ENCODE measurements at places on chromosomes 2 and 18.

DNA sequence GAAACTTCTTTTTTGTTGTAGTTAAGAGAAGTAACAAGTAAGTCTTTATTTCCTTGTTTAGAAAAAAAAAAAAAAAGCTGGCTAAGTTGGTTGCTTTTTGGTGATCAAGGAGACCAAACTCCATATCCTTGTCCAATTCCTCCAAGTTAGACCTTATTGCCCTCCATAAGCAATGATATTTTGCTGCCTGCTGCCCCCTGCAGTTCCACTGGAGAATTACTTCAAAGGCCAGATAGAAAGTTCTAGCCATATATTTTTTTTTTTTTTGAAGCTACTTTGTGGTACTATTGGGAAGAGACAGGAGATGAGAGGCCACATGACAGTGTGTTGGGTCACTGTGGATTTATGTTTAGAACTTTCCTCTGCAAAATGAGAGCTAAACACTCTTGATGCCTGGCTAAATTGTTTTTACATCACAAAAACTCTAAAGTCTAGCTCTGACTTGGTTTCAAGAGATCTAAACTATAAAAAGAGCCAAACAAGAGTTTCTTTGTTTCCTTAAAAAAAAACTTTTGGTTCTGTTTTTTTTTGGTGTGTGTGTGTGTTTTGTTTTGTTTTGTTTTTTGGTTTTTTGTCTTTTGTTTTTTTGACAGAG, 80.7 kb upstream of the RASGRP3 start:
- DNase-seq = no peak

GRCh38 chr2:3575534-3576262, 638 bp downstream of the RPS7 start:
- no peak for DNase-seq

GRCh38 chr2:230920167-230920566, 4.9 kb downstream of the GPR55 start:
- DNase-seq = no peak

DNA sequence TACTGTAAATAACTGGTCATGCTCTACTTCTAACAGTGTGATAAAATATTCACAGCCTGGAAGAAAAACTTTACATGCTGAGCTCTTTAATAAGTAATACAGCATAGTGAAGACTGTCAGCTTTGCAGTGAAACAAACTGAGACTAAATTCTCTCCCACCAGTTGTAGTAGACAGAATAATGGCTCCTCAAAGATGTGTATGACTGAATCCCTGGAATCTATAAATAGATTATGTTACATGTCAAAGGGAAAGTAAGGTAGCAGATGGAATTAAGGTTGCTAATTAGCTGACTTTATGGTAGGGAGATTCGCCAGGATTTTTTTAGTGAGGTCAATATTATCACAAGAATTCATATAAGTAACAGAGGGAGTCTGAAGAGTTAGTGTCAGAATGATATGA, 609.5 kb upstream of the VRK2 start:
- DNase-seq = no peak

Data from GM12878 (cell line).